ENCODE measurements at places on chromosomes 13 and 19. TPM values are rescaled to one million over a fixed set of nuclear protein-coding genes. Genes with fewer than 3 reads are reported as not detected.

- no peaks in the 10 kb centered on the region for H3K4me1 ChIP-seq
- H3K4me3 ChIP-seq, result no peak overlapping the region
- no peaks in the 10 kb centered on the region for H3K36me3 ChIP-seq
These were observed 6.4 kb downstream of the ANGPTL4 start for GRCh38 chr19:8370176-8371010.

GRCh38 chr13:46593398-46593797, 40.4 kb downstream of the LRCH1 start:
- no peaks in the 10 kb centered on the region for H3K27me3 ChIP-seq
- H3K27ac ChIP-seq, result no peak overlapping the region
- H3K4me1 ChIP-seq, result peaks cover 33% of the 10 kb centered on the region
- DNase-seq, result peak; percentile 13
- H3K4me3 ChIP-seq, result no peak overlapping the region

DNA sequence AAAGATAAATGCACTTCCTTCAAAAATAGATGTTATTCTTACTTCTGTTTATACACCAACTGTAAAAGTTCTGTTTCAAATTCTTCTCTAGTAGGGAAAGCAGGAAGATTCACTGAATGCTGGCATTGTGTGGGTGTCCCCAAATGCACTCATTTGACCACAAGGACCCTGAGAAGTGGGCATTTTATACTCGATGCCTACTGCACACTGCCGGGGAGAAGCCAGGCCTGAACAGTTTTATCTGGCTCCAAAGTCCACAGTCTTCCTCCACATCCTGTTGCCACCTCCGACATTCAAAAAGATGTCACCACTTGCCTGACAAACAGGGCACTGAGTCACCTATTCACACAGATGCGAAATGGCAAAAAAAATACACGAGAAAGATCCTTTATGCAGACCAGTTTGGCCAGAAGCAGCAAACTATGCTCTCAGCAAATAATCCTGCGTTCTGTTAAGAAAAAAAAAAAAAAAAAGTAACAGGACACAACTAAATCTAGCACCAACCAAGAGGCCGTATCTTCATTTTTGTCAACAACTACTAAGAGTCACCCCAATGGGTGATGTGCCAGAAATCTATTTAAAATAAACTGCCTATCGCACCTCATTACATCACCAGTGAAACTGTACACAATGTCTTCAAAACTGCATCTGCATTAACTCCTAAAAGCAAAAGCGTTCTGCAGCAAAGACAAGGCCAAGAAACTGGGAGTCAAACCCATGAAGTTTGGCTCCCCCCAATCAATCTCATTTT, 6.2 kb downstream of the ZC3H4 start:
- H3K27ac ChIP-seq, result peak overlapping the region; percentile 100
- DNase-seq, result peak; percentile 38
- H3K27me3 ChIP-seq, result no peaks in the 10 kb centered on the region
- H3K36me3 ChIP-seq, result peaks cover 8% of the 10 kb centered on the region

DNA sequence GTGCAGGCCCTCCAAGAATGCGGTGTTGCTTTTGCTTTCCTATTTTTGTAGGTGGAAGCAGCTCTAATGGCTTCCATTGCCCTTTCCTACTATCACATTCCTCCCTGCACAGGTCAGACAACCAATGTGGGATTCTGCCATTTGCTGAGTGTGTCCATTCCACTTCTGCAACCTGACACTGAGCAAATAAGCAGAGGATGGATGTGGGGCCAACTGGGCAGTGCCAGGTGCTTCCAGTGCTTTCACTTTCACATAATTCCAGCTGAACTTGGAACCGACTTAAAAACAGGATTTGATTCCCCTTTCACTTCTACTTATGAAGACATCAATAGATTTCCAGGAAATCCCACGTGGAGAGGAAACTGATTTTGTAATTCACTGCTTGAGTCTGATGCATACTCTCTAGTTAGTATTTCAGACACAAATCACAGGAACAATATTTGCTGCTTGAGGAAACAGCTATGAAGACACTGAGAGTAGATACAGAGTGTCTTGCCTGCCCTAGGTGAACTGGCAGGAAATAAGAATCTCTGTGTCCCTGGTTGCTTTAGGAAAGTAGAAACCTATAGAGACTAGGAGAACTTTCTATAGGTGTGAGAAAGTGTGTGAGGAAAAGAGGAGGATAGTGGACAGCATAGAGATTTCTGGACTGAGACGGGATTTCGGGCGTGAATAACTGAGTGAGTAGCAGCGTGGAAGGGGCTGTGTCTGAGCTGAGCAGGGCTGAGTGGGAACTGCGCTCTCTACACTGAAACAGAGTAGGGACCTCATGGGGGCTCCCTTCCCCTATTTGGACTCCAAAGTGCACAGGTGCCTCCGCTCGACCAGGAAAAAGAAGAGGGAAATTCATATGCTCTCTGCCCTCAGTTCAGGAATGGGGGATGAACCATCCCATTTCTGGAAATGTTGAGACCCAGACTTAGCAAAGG, 22.5 kb downstream of the LGALS16 start:
- no peak overlapping the region for H3K4me3 ChIP-seq
- DNase-seq, result no peak
- no peaks in the 10 kb centered on the region for H3K27me3 ChIP-seq
- no peaks in the 10 kb centered on the region for H3K36me3 ChIP-seq
- no peak overlapping the region for H3K27ac ChIP-seq

- no peak for DNase-seq
- no peaks in the 10 kb centered on the region for H3K27me3 ChIP-seq
- no peak overlapping the region for H3K27ac ChIP-seq
- H3K36me3 ChIP-seq, result no peaks in the 10 kb centered on the region
- no peaks in the 10 kb centered on the region for H3K4me1 ChIP-seq
- H3K4me3 ChIP-seq, result no peak overlapping the region
These were observed 1115.4 kb downstream of the SLITRK1 start for GRCh38 chr13:82766732-82767321.

DNA sequence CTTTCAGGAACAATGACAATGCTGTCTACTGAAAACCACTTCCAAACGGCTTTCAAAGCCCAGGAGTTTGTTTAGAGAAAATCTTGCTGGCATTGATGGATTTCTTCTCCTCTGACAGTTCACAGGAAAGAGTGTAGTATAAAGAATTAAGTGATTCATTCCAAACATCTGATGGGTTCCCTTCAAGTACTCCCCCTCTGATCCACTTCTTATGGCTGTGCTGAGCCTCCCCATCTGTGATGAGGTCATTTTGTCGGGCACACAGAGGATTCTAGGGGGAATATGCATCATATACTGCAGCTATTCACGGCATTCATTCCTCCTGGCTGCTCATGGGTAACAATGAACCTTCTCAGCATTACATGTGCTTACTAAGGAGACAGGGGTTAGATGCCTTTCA, 107.9 kb downstream of the RGCC start:
- no peak overlapping the region for H3K4me3 ChIP-seq
- peaks cover 4% of the 10 kb centered on the region for H3K36me3 ChIP-seq
- no peaks in the 10 kb centered on the region for H3K27me3 ChIP-seq
- no peak overlapping the region for H3K27ac ChIP-seq
- no peak for DNase-seq

- H3K27me3 ChIP-seq, result no peaks in the 10 kb centered on the region
- no peaks in the 10 kb centered on the region for H3K4me1 ChIP-seq
- no peak for DNase-seq
- H3K27ac ChIP-seq, result no peak overlapping the region
- H3K36me3 ChIP-seq, result no peaks in the 10 kb centered on the region
These were observed 10.1 kb upstream of the ZNF85 start for GRCh38 chr19:20912973-20913372.

DNA sequence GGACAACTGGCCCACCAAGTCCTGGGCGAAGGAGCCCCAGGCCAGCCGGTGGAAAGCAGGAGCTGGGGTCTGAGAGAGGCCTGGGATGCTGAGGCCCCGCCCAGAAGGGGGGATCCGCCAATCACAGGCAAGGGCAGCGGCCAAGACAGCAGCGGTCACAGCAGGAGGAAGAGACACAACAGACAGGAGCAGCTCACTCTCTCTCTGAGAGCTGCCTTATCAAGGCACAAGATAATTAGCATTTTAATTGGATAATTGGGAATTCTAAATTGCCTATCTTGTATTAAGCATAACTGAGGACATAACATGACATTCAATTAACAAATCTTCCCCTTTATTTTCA, 46.2 kb downstream of the CEBPG start:
- H3K27ac ChIP-seq, result no peak overlapping the region
- DNase-seq, result no peak
- H3K4me1 ChIP-seq, result peaks cover 9% of the 10 kb centered on the region
- H3K27me3 ChIP-seq, result no peaks in the 10 kb centered on the region
- H3K4me3 ChIP-seq, result no peak overlapping the region

DNA sequence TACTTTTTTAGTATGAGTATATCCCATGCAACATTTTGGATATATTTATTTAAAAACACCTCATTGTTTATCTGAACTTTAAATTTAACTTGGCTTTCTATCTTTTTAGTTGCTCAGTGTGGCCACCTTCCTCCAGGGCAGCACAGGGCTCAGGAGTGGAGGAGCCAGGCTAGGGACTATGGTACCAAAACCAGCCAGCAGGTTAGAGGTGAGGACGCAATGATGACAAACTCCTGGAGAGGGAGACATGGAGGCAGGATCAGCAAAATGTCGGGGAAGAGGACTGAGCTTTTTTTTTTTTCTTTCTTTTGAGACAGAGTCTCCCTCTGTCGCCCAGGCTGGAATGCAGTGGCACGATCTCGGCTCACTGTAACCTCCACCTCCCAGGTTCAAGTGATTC, 29.6 kb upstream of the CALM3 start:
- H3K27me3 ChIP-seq, result no peaks in the 10 kb centered on the region
- no peak overlapping the region for H3K4me3 ChIP-seq
- no peak overlapping the region for H3K27ac ChIP-seq
- no peaks in the 10 kb centered on the region for H3K36me3 ChIP-seq

DNA sequence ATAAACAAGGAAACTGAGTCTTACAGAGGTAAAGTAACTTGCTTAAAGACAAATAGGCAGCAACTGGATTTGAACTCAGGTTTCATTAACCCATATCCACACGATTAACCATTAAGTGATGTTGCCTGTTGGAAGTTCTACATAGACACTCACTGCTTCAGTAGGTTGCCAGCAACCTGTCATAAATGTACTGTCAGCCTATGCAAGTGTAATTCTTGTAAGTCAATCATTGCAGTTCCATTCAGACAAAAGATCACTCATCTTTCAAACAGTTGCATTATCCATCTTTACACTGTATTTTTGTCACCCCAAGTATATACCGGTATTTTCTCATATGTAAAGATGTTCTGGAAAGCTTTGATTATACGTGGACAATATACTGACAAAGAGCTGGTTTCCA, 676.9 kb upstream of the PCDH20 start:
- no peak overlapping the region for H3K27ac ChIP-seq
- H3K36me3 ChIP-seq, result no peaks in the 10 kb centered on the region
- no peaks in the 10 kb centered on the region for H3K4me1 ChIP-seq
- no peak for DNase-seq
- no peak overlapping the region for H3K4me3 ChIP-seq
- no peaks in the 10 kb centered on the region for H3K27me3 ChIP-seq

- H3K4me1 ChIP-seq, result peaks cover 5% of the 10 kb centered on the region
- DNase-seq, result no peak
- H3K36me3 ChIP-seq, result no peaks in the 10 kb centered on the region
- no peak overlapping the region for H3K27ac ChIP-seq
These were observed 66.7 kb downstream of the GPR12 start for GRCh38 chr13:26693749-26694463.

The B3GNT8 gene
- total RNA-seq, result 1.2 TPM

The MATK gene
- 9.1 TPM for total RNA-seq

The ZNF723 gene
- total RNA-seq, result not detected

The CD79A gene
- total RNA-seq, result 3.8 TPM

Measured in CD4-positive, alpha-beta T cell (primary cell).